ENCODE measurements at places on chromosomes 5 and 9.

DNA sequence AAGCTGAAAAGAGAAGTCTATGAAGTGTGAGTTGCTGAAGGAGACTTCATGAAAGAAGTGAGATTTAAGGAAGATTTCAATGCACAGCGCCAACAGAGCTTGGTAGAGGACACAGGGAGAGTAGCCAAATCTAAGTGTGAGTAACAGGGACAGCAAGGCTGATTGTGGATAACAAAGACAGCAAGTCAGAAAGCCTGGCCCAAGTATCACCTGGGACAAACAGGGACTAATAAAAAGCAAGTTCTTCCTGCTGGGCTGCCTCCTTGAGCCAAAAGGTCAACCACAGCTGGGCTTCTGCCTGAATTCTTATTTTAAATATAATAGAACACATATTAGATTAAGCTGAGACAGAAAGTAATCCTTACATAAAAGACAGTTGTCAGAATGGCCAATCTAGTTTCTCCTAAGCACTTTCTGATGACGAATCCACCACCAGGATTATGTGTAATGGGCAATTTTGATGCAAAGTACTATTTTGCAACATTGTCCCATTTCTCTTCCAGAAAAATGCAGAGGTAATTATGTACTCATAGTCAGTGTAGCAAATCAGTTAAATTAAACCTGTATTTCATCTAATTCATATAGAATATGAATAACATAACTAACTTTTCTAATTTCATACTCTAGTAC, 73.8 kb downstream of the MAPKAP1 start:
- DNase-seq: no peak

- DNase-seq: peak; percentile 7
These were observed 92.4 kb upstream of the PRRC1 start for GRCh38 chr5:127425037-127425436.

DNA sequence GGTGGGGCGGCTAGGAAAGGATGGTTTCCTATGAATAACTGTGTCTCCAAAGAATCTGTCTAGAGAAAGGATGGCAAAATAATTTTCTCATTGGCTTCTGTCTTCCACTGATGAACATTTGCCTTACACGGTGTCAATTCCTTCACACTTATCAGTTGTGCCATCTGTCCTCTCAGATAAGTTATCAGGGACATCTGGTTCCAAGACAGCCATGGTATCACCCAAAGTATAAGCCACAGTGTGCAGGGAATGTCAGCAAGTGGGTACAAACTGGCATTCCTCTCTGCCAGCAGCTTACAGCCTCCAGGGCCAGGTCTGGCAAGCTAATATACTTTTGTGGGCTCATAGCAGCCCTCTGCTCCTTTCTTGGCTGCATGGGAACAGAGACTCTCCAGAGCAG, 1092.0 kb downstream of the EFNA5 start:
- DNase-seq: no peak

DNA sequence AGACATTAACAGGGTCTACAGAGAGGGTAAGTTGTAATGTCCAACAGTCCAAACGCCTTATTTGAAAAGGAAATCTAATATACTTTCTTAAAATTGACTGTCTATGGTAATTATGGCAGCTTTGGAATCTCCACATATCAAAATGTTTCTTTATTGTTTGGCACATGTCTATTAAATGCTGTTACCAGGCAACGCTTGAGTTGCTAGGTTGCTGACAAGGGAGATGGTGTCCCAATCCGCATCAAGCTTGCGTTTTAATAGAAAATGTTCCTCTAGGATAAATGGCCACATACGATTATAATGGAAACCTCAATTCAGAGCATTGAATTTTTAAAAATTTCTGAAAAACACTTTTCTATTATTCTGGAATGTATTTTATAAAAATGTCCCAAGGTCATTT, 9.2 kb downstream of the ANXA1 start:
- no peak for DNase-seq

- DNase-seq: peak; percentile 39
These were observed 104.6 kb upstream of the IL6ST start for GRCh38 chr5:56099346-56099745.

DNA sequence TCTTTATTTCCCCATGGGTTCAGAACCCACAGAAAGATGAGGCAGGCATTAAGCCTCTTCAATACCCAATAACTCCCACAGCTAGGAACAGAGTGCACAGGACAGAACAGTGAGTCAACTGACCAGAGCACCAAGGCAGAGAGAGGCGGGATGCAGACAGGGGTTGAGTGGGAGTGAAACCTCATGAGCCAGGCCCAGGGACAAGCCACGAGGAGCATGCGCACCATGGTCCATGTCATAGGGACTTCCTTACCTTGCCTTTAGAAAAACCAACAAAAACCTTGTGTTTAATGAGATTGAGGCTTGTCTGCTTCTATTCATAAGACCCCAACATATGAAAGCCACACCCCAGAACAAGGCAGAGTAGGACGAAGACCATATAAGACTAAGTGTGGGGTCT, 330.6 kb downstream of the DEPDC1B start:
- DNase-seq: no peak

GRCh38 chr9:93576258-93577077, at the start of gene PHF2:
Gene PHF2 (plus strand): TSS chr9:93576584. CDS start chr9:93576774, 190 bp downstream.
- DNase-seq: no peak

DNA sequence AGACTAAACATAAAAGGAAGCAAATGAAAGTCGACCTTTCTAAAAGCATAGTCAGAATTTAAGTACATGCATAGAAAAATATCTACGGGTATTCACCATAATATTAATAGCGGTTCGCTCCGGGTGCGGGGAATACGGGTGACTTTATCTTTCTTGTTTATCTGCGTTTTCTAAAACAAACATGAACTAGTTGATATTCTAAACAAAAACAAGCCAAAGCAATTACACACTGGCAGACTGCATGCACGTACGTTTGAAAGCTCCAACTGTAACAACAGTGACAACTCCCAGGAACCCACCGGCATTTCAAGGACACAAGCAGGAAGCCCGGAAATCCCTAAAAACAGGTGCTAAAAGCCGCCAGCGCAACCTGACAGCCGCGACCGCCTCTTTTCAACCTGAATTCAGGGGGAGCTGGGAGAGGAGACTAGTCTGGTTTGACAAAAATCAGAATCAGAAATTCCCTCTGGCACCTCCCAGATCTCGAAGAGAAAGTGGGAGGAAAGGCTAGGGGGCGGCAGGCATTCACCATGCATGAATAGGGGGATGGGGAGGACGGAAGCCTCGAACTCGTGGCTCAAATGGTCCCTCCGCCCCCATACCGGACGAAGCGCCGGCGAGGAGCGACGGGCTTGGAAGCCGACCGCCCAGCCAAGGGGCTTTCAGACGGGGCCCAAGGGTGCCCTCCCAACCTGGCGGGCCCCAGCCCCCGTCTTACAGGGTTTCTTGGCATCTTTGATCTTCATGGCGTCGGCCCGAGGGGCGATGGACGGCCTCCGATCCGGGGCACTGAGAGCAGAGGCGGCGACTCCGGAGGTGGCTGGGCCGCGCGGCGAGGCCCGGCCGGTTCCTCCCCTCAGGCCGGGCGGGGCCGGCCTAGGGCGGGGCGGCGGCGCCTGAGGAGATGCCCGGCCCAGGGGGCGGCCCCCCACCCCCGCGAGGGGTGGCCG, at the start of gene PANK3:
PANK3 (minus strand) TSS at position 831 of the 950 bp plus-strand sequence; CDS start at position 746, 85 bp downstream.
- peak; percentile 51 for DNase-seq

DNA sequence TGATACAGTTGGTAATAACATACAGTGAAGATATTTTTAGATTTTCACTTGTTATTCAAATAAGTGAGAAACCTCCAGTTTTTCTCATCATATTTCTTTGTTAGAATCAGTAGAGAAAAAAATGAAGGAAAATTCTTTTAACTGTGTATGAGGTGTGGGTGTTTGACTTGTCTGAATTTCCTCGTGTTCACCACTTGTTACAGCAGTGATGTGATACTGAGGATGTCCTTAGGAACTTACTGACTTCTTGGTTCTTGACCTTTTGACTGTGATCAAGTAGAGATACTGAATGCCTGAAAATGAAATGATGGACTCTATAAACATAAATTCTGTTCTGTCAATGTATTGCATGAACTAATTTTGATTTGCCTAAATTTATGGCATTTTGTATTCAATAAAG, 10.7 kb downstream of the PBX3 start:
- DNase-seq: no peak

DNA sequence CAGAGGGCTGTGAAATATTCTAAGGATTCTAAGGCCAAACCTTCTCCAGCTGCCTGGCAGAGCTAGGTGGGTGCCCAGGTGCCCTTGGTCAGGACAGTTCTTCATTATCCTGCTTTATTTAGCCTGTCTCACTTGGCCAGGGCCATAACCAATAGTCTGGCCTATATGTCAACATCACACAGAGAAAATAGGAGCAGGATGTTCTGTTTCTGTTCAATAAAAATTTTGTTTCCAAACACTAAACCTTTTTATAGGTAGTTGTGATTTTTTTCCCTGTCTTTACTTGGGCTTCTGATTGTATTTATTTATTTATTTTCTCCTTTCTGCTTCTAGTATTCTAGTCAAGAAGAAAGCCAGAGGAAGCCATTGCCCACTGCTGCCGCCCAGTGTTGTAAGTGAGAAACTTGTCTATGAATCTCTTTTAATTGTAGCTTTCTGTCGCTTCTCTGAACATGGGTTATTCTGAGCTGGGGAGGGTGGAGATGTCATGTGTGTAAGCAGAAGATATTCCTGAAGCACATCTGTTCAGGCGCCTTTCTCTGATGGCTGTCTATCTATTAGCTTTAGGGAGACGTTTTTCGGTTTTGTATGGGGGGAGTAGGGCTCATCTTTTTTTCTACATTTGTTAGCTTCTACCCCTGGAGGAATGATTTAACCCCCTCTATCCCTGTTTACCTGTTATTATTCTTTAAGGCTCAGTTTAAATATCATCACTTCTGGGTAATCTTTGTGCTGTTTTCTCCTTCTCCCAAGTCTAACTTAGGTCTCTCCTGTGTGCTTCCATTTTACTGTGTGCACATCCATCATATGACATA, 97.1 kb downstream of the UNC13B start:
- DNase-seq: peak; percentile 71

GRCh38 chr5:29963956-29964355, 1229.5 kb upstream of the CDH6 start:
- no peak for DNase-seq

- no peak for DNase-seq
These were observed 1.0 kb downstream of the ADAMTS19 start for GRCh38 chr5:129460936-129461710.

DNA sequence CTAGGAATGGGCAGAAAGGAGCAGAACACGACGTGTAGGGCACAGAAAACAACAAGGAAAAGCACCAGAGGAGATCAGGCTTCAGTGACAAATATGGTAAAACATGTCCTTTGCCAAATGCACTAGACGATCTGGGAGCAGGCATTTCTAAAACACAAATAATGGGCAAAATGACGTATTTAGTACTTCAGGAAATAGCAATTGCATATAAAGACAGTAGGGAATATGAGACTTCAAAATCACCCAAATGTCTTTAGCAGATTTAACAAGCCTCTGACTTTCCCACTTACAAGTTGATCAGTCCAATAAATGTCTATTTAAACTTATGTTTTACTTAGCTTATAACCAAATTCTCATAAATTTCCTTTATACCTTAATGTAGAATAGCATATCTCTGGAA, 969.6 kb upstream of the C9orf72 start:
- no peak for DNase-seq

GRCh38 chr5:158922816-158923215, 176.9 kb downstream of the EBF1 start:
- no peak for DNase-seq

DNA sequence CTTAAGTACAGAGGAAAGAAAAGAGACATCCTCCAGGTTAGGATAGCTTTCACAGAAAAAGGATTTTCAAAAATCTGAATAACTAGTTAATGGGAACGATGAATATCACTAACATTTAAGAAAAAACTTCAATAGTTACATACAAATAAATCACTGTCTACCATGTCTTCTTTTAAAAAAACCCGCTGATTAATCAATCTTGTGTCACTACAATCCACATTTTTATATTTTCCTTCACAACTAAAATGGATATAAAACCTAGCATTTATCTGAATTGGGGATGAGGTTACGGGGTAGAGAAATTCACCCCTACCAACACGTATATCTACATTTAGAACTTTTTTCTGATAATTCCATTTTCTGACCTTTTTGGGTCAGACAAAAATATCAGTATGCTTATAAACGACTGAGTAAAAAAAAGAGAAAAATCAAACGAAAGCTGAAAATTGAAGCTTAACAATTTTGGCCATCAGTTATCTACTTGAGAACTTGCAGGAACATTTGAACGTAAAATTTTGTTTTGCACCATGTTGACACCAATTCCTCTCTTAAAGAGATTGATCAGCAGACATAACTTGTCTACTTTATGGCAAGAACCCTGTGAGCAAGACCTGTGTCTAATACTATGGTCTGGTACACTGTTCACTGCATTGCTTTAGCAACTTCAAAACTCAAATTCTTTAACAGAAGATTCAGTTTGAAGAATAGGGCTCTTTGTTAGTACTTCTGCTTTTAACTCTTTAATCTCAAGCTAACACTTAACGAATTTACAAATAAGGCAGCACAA, 4.8 kb downstream of the NR3C1 start:
- DNase-seq: peak; percentile 31

GRCh38 chr5:177995691-177996595, at the start of gene PROP1:
Gene PROP1 (minus strand): TSS chr5:177996242. CDS start chr5:177995933, 309 bp downstream.
- no peak for DNase-seq

DNA sequence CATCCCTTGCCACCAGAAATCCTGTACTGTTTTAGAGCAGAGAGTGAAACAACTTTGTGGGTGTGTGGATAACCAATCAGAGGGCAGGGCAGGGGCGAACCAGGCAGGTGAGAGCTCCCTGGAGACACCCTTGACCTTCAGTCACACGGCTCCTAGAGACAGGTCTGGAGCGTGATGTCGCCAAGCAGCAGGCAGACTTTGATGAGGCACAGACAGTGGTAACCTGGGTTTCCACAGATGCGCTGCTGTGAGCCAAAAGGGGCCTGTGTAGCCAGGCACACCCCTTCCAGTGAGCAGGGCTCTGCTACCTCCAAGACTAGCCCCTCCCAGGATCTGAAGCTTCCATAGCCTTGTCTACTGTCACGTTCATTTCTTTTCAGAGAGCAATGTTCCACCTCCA, 317.8 kb upstream of the ADCY2 start:
- no peak for DNase-seq
